ENCODE measurements at places on chromosomes 7 and 10.

DNA sequence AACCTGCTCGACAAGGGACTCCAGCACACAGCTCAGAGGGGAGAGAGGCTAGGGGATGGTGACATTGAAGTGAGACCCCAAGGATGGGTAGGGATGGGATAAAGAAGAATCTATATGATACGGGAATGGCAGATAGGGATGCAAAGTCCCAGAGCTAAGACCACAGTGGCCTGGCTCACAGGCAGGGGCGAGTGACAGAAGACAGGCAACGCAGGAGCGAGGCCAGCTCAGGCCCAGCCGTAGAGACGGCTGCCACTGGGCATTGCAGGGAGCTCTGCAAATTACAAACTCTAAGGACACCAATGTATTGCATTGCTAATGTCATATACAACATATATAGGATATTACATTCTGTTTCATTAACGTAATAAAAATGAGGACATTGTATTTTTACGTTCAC, 131.4 kb downstream of the TCERG1L start:
- no peak for DNase-seq

- no peak for DNase-seq
These were observed 77.4 kb downstream of the FAM107B start for GRCh38 chr10:14697281-14697680.

GRCh38 chr7:133355325-133355708, 102.4 kb downstream of the EXOC4 start:
- no peak for DNase-seq

DNA sequence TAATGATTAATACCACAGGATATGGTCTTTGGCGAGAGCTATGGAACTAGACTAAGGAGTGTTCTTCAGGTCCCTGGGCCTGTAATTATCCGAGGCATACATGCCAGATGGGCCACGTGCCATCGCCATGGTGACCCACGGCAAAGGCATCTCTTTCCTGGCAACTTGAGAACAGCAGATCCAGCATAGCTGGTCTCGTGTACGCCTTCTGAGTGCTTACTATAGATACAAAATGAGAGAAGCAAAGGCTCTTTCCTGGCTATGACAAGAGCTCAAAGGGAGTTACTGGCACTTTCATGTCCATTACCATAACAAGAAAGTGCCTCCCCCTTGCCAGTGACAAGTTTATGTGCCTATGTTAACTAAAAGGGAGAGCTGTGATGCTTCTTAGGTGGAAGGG, 26.0 kb upstream of the GLI3 start:
- no peak for DNase-seq

DNA sequence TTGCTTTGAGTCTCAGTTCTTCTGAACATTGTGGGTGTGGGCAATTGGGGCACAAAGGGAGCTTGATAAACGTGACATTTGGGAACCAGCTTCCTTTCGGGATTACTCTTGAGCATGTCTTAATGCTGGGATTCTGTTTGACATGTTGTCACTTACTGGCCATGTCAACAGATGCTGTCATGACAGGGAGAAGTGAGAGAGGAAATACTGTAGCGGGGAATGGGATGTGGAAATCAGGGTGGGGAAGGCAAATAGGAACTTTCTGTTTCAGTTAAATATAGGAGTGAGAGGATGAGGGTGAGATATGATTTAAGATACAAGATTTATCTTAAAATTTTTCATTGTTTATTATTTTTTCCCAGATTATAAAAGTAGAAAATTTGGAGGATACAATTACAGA, 83.9 kb downstream of the SEC23IP start:
- DNase-seq, result no peak

- DNase-seq, result no peak
These were observed 93.6 kb downstream of the PRLHR start for GRCh38 chr10:118501637-118502440.

- DNase-seq, result no peak
These were observed 115.0 kb downstream of the ADCY1 start for GRCh38 chr7:45689011-45689796.

DNA sequence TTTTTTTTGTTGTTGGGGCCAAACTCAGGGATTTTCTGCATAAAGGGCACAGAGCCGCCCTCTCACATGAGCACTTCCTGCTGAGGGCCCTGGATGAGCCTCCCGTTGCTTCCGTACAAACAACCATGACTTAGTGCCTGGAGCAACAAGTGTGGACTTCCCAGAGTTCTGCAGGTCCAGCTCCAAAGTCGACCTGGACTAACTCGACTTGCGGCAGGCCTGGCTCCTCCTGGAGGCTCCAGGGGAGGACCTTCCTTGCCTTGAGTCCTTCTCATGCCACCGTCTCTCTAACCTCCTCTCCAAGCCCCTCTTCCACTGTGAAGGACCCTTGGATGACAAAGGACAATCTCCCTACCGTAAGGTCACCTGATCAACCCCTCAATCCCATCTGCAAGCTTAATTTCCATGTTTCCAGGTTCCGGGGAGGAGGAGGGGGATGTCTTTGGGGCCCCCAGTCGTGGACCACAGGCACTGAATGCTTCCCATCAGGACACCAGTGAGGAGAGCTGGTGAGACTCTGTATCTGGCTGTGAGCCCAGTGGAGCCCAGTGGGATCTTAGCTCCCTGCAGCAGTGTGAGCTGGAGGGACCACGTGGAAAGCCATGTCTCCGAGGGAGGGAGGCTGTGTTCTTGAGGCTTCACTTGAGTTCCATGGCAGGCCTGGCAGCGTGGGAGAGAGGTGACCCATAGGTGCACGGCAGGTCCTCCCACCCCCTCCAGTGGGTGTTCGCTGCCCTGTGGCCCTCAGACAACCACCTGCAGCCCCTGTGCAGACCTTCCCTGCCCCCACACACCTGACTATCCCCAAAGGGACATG, 199.5 kb upstream of the PPP2R2D start:
- no peak for DNase-seq

DNA sequence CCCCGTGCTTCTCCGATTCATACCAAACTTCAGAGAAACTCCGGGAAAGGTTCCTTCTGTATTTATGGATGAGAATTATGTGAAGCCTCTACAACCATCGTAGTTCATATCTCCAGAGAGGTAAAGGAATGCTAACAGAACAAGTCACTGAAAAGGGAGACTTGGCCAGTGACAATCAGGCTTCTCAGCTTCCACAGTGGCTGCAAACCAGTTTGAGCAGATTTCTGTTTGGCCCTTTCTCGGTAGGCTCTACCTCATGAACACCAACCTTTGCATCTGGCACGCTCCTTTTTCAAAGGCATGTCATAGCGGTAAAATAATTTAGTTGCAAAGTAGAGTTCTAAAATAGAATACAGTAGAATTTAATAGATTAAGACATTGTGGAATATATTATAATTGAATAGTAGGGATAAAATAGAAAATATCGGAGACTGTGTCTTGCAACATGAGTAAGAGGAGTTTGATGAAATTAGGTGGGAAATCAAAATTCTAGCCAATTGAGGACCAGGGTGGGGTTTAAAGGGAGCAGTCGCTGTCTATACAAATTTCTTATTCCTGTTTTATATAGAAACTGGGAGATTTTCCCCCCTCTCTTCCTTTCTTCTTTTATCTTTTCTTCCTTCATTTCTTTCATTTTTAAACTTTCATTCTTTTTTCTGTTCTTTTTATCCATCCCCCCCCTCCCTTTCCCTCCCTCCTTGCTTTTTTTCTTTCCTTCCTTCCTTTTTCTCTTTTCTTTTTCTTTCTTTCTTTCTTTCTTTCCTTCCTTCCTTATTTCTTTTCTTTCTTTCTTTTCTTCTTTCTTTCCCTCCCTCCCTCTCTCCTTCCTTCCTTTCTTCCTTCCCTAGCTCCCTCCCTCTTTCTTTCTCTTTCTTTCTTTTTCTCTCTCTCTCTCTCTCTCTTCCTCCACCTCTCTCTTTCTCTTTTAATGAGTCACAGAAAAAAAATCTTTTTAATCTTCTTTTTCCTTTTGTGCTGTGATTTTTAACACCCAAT, 161.5 kb upstream of the KLF6 start:
- no peak for DNase-seq

- no peak for DNase-seq
These were observed 217.6 kb downstream of the GFRA1 start for GRCh38 chr10:116055252-116055916.

GRCh38 chr10:60351191-60351853, 38.4 kb downstream of the ANK3 start:
- no peak for DNase-seq

GRCh38 chr7:73758581-73759138, 11.4 kb downstream of the CLDN3 start:
- DNase-seq, result no peak

DNA sequence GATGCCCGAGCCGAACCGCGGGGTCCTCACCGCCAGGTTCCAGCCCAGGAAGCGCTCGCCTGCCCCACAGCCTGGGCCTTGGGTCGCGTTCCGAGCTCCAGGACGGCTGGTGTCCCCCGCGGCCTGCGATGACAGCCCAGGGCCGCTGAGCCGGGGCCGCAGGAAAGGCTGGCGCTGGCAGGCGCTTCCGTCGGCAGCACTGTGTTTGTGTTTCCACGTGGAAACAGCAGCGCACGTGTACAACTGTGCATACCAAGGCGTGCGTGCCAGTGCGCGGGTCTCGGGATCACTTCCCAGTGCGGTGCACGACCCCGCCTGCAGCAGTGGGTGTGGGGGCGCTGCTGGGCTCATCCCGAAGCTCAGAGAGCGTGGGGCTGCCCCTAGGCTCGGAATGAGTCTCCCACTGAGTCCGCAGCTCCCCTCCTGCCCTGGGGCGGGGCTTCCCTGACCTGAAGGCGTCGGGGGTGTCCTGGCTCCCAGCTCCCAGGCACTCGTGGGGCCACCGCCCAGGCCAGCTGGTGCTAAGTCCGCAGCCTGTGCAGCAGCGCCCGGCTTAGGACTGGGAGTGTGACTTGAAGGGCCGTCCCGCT, 17.2 kb downstream of the AP5Z1 start:
- DNase-seq, result peak; percentile 31

- DNase-seq, result no peak
These were observed 16.8 kb upstream of the MTPN start for GRCh38 chr7:135993950-135994349.

DNA sequence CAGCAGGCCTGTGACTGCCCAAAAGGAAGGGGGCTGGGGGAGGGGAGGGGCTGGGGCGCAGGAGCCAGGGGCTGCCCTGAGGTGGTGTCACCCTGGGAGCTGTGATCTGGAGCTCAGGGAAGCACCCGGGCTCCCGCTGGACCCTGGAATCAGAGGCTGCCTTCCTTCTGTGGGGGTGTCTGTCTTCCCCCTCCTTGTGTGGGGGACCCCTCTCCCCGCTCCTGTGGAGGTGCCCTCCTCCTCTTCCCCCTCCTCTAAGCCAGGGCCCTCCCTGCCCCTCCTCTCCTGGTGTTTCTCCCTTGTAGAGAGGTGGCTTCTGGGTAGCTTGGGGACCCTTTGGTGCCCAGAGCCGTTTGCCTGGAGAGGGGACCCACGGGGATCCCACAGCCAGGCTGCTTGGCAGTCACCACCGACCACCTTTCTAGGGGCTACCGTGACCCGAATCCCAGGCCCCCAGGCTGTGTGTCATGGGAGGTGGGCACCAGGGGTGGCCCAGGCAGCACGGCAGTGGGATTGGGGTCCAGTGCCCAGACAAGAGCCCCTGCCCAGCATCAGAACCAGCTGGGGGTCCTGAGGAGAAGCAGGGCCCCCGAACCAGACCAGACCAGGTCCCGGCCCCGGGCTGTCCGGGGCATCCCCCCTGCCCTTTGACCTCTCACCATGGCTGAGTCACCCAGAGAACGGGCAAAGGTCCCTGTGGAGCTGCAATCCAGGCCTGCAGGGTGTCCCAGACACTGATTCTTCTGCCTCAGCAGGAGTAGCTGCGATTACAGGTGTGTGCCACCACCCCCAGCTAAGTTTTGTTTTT, 741 bp downstream of the PRAP1 start:
- DNase-seq, result no peak

DNA sequence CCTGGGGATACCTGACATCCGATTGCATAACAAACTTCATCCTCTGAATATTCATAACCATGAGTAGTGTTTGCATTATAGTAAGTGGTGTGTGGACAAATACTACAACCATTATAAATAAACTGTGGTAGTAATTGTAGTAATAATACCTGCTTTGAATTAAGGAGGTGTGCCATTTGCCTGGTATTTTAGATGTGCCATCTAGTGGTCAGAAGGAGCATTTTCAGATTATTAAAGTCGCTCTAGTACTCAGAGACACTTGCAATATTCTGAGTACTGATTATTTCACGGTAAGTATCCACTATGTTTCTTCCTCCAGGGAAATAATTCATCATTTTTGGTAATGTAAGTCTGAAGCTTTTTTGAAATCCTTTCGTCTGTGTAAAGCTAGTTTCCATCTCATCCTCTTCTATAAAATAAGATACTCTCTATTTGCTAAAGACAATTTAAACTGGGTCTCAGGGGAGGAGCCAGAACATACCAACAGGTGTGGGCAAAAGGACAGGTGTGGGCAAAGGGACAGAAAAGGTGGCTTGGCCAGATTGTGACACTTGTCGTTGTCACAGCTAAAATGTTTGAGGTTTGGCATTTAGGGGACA, 115.3 kb upstream of the WDR11 start:
- no peak for DNase-seq

DNA sequence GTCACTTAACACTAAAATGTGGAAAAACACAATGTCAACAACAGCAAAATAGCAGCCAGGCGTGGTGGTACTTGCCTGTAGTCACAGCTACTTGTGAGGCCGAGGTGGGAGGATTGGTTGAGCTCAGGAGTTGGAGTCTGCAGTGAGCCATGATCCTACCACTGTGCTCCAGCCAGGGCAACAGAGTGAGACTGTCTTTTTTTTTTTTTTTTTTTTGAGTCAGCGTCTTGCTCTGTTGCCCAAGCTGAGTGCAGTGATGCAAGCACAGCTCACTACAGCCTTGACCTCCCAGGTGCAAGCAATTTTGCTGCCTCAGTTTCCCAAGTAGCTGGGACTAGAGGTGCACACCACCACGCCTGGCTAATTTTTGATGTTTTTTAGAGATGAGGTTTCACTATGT, 6.1 kb downstream of the KCTD7 start:
- no peak for DNase-seq

DNA sequence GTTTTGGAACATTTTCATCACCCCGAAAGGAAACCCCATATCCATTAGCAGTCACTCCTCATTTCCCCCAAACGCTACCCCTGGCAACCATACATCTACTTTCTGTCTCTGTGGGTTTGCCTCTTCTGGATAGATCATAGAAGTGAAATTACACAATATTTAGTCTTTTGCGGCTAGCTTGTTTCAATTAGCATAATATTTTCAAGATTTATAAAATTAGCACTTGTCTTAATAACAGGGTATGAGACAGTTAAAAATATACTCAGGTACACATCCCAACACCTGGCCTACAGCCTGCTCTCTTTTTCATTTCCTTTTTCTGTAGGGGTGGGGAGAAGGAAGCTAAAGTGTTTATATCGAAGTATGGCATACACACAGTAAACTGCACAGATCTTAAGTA, 81.4 kb upstream of the LRGUK start:
- DNase-seq, result no peak

DNA sequence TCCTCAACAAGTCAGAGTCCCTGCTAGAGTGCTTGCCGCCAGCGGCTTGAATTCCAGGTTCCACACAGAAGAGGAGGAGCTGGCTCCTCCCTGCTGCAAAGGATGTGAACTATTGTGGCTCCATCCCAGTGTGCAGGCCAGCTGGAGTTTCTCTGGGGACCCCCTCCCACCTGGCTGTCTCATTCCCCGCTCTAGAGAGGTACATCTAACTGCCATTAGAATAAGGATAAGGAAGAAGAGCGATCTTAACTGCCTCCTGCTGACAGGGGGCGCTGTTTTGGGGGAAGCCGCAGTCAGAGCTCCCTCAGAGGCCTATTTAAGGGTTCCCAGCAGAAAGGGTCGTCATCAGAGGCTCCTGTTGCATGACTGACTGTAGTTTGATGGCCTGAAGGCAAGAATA, 40.8 kb upstream of the HECW1 start:
- DNase-seq, result peak; percentile 26

- no peak for DNase-seq
These were observed 113.9 kb downstream of the CACNB2 start for GRCh38 chr10:18254086-18254485.
